ENCODE measurements at places on chromosomes 6 and 20.
A peak's percentile ranks its signal among the peaks of the same experiment; 100 is the strongest.

DNA sequence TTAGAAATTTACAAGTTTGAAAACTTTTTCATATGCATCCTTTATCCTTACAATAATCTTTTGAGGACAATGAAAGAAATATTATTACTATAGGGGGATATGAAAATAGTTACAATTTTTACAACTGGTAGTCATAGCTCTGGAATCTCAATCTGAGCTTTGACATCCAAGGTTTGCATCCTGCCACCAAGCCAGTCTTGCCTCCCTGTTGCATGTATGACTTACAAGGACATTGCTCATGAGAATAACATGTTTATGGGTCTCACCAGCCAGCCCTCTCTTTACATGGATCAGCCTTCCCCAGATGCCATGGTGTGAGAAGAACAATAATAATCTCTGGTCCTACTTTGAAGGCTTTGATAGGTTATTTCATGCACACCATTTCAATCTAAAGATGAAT lies 67.5 kb downstream of the THEMIS start:
- H3K36me3 ChIP-seq = no peaks in the 10 kb centered on the region
- DNase-seq = no peak
- H3K4me1 ChIP-seq = no peaks in the 10 kb centered on the region
- no peaks in the 10 kb centered on the region for H3K27me3 ChIP-seq
- no peak overlapping the region for H3K4me3 ChIP-seq

DNA sequence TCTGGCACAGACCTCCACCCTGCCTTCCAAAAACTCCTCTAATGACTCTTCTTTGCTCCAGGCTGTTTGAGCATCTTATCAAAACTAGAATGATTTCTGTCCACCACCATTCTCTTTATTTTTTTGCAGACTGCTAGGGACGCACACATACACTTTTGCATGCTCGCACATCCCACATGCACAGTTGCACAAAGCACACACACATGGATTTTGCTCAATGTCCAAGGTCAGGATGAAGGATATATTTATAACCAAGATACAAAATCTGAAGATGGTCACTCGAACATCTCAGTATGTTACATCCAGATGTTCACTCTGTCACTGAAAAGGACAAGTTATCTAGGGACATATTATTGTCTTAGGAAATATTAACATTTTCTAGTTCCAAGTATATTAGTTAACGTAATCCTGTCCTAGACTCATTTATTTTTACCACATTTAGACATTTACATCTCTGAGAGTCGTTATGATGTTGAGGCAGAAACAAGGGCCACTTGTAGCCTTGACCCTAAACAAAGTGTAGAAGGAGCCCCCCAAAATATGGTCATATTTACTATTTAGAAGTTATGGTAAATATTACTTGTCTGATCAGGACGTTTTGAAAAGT lies 3.4 kb upstream of the SIM1 start:
- peaks cover 59% of the 10 kb centered on the region for H3K27me3 ChIP-seq
- H3K27ac ChIP-seq = no peak overlapping the region

DNA sequence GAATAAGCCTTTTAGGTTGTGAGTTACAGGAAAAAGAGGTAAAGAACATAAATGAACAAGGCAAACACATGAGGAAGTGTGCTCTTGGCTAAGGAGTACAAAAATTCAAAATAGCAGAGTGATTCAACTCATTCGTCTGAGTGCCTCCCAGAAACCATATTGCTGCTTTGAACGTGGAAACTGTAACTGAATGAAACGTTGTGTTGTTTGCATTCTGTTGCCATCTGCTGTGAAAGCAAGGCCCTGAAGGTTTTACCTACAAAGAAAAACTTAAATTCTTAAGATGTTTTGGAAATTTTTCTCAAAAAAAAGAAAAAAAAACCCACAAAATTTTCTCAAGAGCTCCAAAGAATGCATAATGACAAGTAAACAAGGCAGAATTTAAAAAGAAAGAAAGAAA lies 375.4 kb upstream of the HS3ST5 start:
- H3K4me3 ChIP-seq = no peak overlapping the region
- H3K36me3 ChIP-seq = no peaks in the 10 kb centered on the region
- DNase-seq = no peak
- no peaks in the 10 kb centered on the region for H3K4me1 ChIP-seq
- H3K27me3 ChIP-seq = no peaks in the 10 kb centered on the region

GRCh38 chr6:6655805-6656251 lies 67.3 kb downstream of the LY86 start:
- no peaks in the 10 kb centered on the region for H3K27me3 ChIP-seq
- DNase-seq = no peak
- H3K36me3 ChIP-seq = no peaks in the 10 kb centered on the region
- H3K27ac ChIP-seq = peak overlapping the region; percentile 75

- peaks cover 25% of the 10 kb centered on the region for H3K4me1 ChIP-seq
- H3K36me3 ChIP-seq = no peaks in the 10 kb centered on the region
- DNase-seq = no peak
- no peaks in the 10 kb centered on the region for H3K27me3 ChIP-seq
Measured at GRCh38 chr20:33653218-33653899, 8.8 kb upstream of the C20orf144 start.

GRCh38 chr6:43246301-43247113 lies 3.2 kb downstream of the TTBK1 start:
- H3K4me3 ChIP-seq = peak overlapping the region; percentile 65
- no peak overlapping the region for H3K27ac ChIP-seq
- no peaks in the 10 kb centered on the region for H3K36me3 ChIP-seq
- H3K27me3 ChIP-seq = peaks cover 36% of the 10 kb centered on the region
- peak; percentile 61 for DNase-seq
- H3K4me1 ChIP-seq = peaks cover 14% of the 10 kb centered on the region

DNA sequence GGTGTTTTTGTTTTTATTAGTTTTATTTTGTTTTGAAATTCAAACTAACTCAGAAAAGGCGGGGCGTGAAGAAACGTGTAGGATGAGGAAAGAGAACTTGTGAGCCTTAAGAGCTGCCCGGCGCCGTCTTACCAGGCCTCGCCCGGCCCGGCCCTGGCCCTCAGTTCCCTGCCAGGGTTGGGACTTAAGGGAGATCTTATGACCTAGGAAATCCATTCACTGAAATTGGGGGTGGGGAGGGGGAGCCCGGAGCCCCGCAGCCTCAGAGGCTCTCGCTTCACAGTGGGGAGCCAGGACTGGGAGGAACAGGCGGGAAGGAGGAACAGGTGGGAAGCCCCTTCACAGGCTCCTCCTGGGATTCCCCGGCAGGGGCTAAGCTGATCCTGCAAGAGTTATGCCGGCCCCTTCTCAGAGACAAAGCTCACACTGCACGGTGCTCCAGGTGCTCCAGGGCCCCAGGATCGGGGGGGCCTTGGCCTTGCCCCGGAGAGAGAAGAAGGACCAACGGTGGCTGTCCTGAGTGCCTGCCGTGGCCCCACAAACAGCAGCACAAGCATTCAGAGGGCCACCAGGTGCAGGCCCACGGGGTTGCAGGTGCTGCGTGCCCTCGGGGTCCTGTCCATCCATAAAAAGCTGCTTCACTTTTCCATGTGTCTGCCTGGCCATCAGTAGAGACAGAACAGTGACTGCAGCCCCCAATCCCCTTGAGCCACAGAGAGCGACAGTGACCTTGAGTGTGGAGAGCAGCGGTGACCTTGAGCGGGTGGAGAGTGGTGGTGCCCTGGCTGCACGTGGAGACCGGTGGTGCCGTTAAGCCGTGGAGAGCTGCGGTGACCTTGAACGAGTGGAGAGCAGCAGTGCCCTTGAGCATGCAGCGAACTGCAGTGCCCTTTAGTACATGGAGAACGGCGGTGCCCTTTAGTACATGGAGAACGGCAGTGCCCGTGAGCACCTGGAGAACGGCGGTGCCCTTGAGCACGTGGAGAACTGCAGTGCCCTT lies 152.7 kb downstream of the DLL1 start:
- H3K4me3 ChIP-seq = peak overlapping the region; percentile 47
- peak overlapping the region; percentile 82 for H3K27ac ChIP-seq
- no peaks in the 10 kb centered on the region for H3K27me3 ChIP-seq
- peaks cover 31% of the 10 kb centered on the region for H3K4me1 ChIP-seq
- no peaks in the 10 kb centered on the region for H3K36me3 ChIP-seq

- no peaks in the 10 kb centered on the region for H3K36me3 ChIP-seq
- H3K4me3 ChIP-seq = no peak overlapping the region
- H3K27me3 ChIP-seq = no peaks in the 10 kb centered on the region
- no peaks in the 10 kb centered on the region for H3K4me1 ChIP-seq
- DNase-seq = no peak
- H3K27ac ChIP-seq = no peak overlapping the region
Measured at GRCh38 chr6:24145690-24146131, 19.7 kb downstream of the NRSN1 start.

GRCh38 chr6:126804332-126805064 lies 314.0 kb upstream of the RSPO3 start:
- H3K27ac ChIP-seq = no peak overlapping the region
- H3K4me3 ChIP-seq = no peak overlapping the region
- no peaks in the 10 kb centered on the region for H3K36me3 ChIP-seq
- H3K27me3 ChIP-seq = no peaks in the 10 kb centered on the region
- DNase-seq = no peak

All from heart left ventricle (tissue), 16 donors.